ENCODE measurements at places on chromosomes 7 and 10.

- peak; percentile 49 for DNase-seq
These were observed at the start of gene AP3M1 for GRCh38 chr10:74150204-74150989. Gene AP3M1 (minus strand): TSS chr10:74150828. CDS start chr10:74138379, 12,449 bp downstream.

DNA sequence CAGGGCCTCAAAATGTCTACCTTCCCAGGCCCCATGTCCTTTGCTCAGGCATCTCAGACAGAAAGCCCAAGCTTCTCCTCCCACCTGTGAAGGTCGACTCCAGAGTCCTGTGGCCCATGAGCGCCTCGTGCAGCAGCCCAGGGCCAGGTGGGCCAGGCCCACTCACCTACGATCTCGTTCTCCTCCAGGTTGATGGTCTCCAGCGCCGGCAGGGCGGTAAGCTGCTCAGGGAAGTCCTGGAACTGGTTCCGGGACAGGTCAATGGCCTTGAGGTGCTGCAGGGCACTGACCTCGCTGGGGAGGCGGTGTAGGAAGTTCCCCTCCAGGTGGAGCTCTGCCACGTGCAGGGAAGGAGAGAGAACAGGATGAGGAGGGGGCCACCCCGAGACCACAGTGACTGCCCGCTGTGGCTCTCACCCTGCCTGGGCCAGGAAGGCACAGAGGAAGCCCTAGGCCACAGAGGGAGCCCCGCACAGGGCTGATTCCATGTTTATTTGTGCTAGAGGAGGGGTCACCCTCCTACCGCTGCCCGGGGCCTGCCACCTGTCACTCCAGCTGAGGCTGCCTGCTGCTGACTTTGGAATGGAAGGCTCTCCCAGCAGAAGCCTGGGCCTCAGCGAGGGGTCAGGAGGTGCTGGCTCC is 40.0 kb upstream of the NPFFR1 start:
- no peak for DNase-seq

- DNase-seq, result no peak
These were observed 41.7 kb downstream of the RGS10 start for GRCh38 chr10:119500821-119501220.

DNA sequence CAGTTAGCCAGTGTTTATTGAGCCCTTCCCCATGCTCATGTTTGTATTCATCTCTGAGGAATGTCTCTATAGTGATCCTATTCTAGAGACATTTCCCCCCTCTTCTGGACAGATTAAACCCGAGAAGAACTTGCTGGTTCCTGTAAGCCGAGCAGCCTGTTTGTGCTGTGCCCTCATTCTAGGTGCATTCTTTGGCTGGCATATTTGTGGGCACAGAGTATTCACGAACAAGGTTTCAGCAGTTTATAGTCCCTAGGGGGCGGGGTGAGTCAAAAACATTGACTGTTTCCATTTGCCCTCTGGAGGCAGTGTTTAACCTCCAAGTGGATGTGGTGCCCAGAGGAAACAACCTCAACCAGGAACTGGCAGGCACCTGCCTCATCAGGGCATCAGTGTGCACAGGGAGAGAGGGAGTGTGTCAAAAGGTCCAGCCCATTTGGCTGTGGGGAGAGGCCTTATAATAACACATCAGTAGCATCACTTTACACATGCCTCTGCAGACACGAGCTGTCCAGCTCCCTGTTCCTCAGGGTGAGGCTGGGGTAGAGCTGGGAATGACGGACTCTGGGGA is 273.3 kb upstream of the LRGUK start:
- DNase-seq, result no peak

DNA sequence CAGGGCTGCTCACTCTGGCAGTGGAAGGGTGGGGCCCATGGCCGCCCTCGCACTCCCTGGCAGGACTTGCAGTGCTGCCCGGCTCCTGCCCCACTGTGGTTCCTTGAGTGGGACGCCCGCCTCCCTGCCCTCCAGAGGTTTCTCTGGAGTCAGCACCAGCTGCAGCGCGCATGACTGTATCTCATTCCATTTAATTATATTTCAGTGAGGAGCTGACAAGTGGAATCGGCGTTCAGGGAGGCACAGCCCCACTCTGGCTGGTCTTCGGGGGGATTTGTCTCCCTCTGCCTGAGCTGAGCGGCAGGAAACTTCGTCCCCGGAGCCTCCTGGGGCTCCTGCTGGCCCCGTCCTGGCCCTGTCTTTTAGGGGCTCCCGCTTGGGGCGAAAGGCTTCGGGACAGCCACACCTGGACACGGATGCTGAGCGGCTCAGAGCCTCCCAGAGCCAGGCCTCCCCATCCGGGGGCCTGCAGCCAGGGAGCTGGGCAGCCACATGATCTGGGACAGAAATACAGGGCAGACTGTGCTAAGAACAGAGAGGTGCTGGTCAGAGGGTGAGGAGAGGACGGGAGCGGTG is 75.3 kb upstream of the NKX6-2 start:
- no peak for DNase-seq

DNA sequence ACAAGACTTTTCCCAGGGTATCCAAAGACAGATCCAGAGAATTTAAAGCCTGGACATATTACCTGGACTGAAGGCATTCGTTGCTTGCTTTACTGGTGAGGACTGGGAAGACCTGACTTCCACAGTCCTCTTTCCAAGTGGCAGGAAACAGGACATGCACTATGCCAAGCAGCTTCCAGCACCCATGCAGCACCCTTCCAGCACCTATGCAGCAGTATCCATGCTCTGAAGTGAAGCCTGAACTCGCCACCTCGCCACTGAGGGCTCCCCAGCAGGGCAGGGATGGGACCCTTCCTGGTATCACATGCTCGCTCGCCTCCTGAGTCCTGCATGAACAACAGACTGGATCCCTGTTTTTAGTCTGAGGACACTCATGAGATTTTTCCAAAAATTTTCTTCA is 189.9 kb upstream of the KLF14 start:
- no peak for DNase-seq

DNA sequence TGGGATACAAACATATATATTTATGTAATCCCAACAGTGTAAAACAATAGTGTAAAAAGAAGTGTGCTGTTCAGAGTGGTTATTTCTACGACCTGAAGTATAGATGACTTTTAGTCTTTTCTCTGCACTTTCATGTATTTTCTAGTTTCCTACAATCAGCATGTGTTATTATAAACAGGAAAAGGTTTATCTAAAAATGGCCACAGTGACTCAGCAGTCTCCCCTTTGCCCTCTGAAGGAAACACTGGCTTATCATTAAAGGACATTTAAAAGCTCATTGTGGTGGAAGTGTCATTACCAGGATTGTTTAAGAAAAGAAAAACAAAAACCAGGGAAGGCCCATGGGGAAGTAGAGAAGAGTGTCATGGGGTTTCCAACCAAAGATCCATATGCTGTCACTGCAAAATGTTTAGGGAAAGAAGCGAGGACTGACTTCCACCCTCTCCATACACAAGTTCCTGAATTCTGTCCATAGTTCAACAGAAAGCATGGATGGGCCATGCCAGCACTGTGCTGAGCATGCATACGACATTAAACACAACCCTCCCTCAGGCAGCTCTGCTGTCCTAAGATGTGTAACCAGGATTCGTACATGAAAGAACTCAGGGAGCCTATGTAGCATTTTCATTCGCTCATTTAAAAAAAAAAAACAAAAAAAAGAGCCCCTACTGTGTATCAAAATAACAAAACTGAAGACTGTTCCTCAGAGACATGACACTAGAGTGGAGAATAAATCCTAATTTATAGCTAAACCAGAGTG is 10.2 kb downstream of the CYREN start:
- DNase-seq, result no peak

DNA sequence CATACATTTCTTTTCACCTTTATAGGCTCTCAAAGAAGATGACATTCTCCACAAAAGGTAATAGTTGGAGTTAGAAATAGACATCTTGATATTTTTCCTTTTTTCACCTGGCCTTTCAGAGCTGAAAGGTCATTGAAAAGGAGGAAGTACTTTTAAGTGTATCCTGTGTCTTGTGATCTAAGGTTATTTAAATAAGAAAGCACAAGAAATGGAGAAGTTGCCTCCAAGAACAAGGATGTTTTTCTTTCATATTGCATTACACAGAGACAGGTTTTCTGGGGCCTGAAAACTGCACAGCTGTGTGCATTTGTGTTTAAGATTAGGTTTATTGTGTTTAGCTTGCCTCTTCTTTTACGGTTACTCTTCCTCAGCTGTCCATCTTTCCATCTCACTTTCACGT is 103.4 kb upstream of the SEMA3D start:
- DNase-seq, result no peak

- DNase-seq, result no peak
These were observed 272.9 kb downstream of the WDR37 start for GRCh38 chr10:1328981-1329614.

All from stimulated activated CD8-positive, alpha-beta memory T cell treated with anti-CD3 and anti-CD28 coated beads, Interleukin-7, amount 100 ng/mL, for 1 hour (primary cell).